Thyroid gland (tissue), 4 donors: ENCODE measurements at places on chromosomes 2 and 18. TPM values are rescaled to one million over a fixed set of nuclear protein-coding genes. Genes with fewer than 3 reads are reported as not detected.

GRCh38 chr2:127597984-127598380 lies 48.0 kb upstream of the GPR17 start:
- H3K36me3 ChIP-seq: no peaks in the 10 kb centered on the region
- no peaks in the 10 kb centered on the region for H3K4me1 ChIP-seq
- H3K4me3 ChIP-seq: no peak overlapping the region
- H3K27ac ChIP-seq: no peak overlapping the region
- H3K27me3 ChIP-seq: no peaks in the 10 kb centered on the region

- H3K27ac ChIP-seq: no peak overlapping the region
- no peak overlapping the region for H3K4me3 ChIP-seq
- peaks cover 18% of the 10 kb centered on the region for H3K4me1 ChIP-seq
- H3K36me3 ChIP-seq: no peaks in the 10 kb centered on the region
Observed at GRCh38 chr2:121476684-121477083, 54.0 kb upstream of the RNU4ATAC start.

GRCh38 chr2:68905116-68905515 lies 33.9 kb upstream of the BMP10 start:
- H3K27ac ChIP-seq: no peak overlapping the region
- H3K27me3 ChIP-seq: no peaks in the 10 kb centered on the region
- no peaks in the 10 kb centered on the region for H3K36me3 ChIP-seq
- H3K4me3 ChIP-seq: no peak overlapping the region
- H3K4me1 ChIP-seq: peaks cover 13% of the 10 kb centered on the region
- DNase-seq: no peak

- H3K27me3 ChIP-seq: no peaks in the 10 kb centered on the region
- no peaks in the 10 kb centered on the region for H3K36me3 ChIP-seq
- H3K4me1 ChIP-seq: no peaks in the 10 kb centered on the region
- DNase-seq: no peak
- H3K4me3 ChIP-seq: no peak overlapping the region
- no peak overlapping the region for H3K27ac ChIP-seq
Observed at GRCh38 chr2:23703037-23703582, 223.8 kb downstream of the ATAD2B start.

GRCh38 chr2:56117764-56118163 lies 66.0 kb upstream of the CCDC85A start:
- no peaks in the 10 kb centered on the region for H3K4me1 ChIP-seq
- no peaks in the 10 kb centered on the region for H3K36me3 ChIP-seq
- no peak overlapping the region for H3K4me3 ChIP-seq
- no peaks in the 10 kb centered on the region for H3K27me3 ChIP-seq
- DNase-seq: no peak

- H3K4me3 ChIP-seq: no peak overlapping the region
- no peaks in the 10 kb centered on the region for H3K27me3 ChIP-seq
- H3K4me1 ChIP-seq: no peaks in the 10 kb centered on the region
- no peaks in the 10 kb centered on the region for H3K36me3 ChIP-seq
- DNase-seq: no peak
Observed at GRCh38 chr2:48310581-48310980, 219.4 kb upstream of the STON1 start.

Gene RESP18
- not detected for total RNA-seq

Gene ONECUT2
- total RNA-seq: 0.11 TPM

Gene CHST9
- not detected for total RNA-seq
